ENCODE measurements at places on chromosomes 16 and 17.

DNA sequence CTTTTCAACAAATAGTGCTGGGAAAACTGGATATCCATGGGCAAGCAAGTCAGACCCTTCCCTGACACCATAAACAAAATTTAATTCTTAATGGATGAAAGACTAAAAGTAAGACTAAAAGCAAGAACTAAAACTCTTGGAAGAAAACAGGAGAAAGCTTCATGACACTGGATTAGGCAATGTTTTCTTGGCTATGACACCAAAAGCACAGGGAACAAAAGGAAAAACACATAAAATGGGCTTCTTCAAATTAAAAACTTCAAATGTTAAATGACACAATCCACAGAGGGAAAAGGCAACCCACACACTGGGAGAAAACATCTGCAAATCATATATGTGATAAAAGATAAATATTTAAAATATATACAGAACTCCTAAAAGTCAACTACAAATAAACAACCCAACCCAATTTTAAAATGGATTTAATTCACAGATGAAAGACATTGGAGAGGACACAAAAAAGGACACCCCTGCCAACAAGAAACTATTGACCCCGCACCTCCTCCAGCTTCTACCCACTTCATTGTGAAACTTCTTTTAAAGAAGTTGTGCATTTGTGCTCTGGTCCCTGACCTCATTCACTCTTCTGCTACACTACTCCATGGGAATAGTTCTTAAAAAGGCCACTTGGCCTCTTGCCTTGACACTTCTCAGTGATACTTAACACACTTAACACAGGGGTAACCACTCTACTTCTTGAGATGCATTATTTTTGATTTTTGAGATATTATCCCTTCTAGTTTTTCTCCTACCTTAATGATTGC lies 80.3 kb downstream of the TRIM37 start:
- no peak for DNase-seq

GRCh38 chr17:47066095-47066494 lies 87.0 kb upstream of the RPRML start:
- no peak for DNase-seq

- no peak for DNase-seq
These were observed 85.2 kb downstream of the GLG1 start for GRCh38 chr16:74521691-74522090.

- no peak for DNase-seq
These were observed 120.5 kb downstream of the CCT6B start for GRCh38 chr17:34840750-34841149.

DNA sequence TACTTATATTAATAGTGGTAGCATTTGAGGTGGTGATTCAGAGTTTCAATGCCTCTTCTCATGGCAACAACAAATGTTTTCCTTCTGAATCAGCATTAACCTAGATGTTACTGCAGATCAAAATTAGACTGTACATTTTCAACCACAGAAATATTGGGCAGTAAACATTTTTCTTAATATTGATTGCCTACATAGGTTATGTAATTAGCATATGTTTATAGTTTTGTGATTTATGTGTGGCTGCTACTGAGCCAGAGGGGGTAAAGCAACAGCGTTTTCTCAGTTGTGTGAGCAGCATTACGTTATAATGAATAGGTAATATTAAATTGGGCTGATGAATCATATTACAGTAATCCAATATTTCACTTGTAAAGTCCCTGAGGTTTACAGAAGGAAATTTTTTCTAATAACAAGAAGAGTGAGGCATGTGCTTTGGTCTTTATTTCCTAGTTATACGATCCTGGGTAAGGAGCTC lies 18.8 kb upstream of the BMERB1 start:
- no peak for DNase-seq

DNA sequence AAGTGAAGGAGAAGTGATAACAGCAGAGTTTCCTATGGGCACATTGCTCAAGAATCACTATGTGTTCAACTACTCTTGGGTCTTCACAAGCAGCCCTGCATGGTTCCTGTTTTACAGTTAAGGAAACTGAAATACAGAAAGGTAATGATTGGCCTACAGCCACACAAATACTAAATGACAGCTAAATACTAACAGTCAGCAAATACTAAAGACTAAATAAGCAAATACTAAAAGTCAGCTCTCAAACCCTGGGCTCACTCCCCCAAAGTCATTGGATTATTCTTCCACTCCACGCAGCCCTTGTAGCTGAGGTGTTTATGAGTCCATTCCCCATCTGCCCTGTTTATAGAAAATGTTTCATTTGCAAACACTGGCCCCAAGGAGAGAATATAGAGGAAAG lies 372.7 kb upstream of the CDH11 start:
- no peak for DNase-seq

GRCh38 chr16:23848958-23849357 lies 13.2 kb downstream of the PRKCB start:
- no peak for DNase-seq

DNA sequence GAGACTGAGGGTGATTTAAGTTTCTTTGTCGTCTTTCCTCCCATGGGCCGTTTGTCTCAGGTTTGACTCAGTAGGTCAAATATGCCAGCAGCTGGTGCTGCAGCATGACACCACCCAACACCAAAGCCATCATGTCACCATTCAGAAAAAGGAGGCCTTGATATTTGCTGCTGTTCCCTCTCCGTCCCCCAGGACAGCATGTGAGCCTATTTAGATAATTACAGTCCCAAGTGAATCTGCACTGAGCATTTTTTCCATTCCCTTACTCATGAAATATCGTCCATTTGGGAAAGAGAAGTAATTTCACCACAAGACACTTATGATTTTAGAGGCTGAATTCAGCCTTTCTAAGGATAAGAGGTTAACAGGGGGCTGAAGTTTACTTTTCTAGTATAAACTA lies 62.2 kb upstream of the ADORA2B start:
- no peak for DNase-seq

DNA sequence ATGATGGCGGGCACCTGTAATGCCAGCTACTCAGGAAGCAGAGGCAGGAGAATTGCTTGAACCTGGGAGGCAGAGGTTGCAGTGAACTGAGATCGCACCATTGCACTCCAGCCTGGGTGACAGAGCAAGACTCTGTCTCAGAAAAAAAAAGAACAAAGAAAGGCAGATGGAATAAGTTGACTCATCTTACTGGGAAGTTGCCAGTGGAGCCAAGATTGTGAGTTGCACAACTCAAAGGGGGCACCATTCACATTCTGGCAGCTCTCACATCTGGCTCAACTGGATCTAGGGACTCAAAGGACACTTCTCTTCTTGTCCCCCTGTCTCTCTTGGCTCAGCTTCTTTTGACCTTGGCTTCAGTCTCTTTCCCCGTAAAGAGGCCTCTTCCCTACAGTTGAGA lies 53.7 kb upstream of the ETV4 start:
- DNase-seq = no peak

- DNase-seq = no peak
These were observed 22.0 kb downstream of the CLUH start for GRCh38 chr17:2689411-2690164.

DNA sequence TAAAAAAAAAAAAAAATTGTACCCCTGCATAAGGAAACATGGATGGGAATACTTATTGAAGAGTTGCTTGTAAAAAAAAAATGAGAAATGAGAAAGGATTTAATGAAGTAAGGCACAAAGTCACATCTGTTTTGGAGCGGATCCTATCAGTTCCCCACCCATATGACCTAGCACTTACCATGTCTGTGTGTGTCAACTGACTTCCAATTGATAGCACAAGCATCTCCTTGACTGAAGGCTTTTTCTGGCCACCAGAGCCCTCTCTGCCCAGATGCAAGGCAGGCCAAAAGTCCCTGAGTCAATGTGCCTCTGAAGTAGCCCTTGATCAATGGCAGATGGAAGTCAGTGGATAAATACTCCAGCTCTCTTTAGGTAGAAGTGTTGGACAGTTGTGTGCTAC lies 13.4 kb upstream of the NLK start:
- DNase-seq = no peak
